ENCODE measurements at places on chromosomes 5 and 9. TPM values are rescaled to one million over a fixed set of nuclear protein-coding genes. Genes with fewer than 3 reads are reported as not detected.

Gene TAF11L5
- not detected for total RNA-seq

Gene LCP2
- not detected for total RNA-seq

Gene MARVELD2
- 0.63 TPM for total RNA-seq

Gene DRD1
- 0.18 TPM for total RNA-seq

Gene TMEM215
- total RNA-seq, result not detected

Gene COL23A1
- not detected for total RNA-seq

Gene MARCOL
- not detected for total RNA-seq

Gene OBP2B
- total RNA-seq, result not detected

Gene HTR4
- total RNA-seq, result not detected

Gene PTGR1
- 88.4 TPM for total RNA-seq

Gene OR1J2
- total RNA-seq, result not detected
